OCI-LY7 (cell line): ENCODE measurements at places on chromosomes 16 and 17.

DNA sequence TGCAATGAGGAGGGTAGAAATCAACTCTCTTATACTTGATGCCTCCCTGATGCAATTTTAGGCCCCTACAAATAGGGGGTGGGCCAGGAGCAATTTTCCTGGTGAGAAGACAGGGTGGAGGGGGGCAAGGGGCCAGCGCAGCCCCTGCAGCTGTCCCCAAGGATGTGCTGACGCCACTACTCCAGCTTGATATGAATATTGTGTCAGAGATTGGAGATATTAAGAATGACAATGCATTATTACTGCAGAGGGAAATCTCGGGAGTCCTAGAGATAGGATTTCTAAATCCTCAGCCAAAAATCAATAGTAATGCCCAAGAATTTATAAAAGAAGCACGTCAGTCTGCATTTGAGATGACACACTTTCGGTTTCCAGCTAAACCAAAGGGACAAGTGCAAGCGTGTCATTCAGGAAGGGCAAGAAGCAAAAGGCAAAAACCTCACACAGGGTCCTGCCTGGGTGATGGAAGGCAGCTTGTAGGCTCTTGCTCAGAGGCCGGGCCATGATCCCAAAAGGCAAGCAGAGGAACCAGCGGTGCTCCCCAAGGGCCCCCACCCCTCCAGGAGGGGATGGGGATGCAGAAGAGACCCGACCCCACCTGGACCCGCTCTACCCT, 178.8 kb downstream of the C16orf78 start:
- no peak for DNase-seq

DNA sequence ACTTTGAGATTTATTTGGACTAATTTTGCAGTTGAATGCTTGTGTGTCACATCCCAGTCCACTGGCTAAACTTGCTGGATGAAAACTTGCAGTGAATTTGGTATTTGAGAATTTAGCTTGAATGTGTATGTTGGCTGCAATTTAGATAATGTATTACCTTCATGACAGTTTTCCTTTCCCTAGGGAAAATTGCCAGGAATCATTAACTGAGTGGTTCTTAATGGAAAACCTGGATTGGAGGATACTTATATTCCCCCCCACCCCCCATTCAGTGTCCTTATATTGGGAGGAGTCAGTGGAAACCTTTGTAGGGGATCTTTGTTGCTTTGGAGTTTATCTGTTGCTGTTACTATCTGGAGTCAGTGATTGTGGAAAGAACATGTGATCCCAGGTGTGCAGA, 67.6 kb downstream of the KPNA2 start:
- no peak for DNase-seq

GRCh38 chr17:45311760-45312476, 4.9 kb downstream of the MAP3K14 start:
- DNase-seq, result peak; percentile 86

GRCh38 chr16:23029733-23030420, 119.4 kb downstream of the USP31 start:
- DNase-seq, result no peak

DNA sequence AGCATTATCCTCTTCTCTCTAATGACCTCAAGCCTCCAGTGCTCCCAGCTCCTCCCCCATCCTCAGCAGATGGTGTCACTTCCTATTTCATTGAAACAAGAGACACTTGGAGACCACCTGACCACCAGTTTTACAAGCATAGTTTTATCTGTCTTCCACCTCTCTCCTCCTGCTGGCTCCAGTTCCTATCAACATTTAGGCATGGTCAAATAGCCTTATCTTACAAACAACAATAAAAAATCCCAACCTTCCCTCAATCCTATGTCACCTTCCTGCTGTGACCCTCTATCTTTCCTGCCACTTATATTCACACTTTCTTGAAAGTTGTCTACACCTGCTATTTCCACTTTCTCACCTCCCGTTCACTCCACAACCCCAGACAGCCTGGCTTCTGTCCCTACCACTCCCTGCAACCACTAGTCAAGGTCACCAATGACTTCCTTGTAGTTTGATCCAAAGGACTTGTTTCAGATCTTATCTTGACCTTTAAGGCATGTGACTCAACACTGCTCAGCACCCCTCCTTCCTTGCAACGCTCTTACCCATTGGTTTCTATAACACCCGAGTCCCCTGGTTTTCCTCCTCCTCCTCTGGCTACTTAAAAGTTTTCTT, 4.3 kb upstream of the NTN1 start:
- no peak for DNase-seq

- DNase-seq, result peak; percentile 50
Observed at GRCh38 chr17:8985054-8985701, 19.7 kb upstream of the PIK3R5 start.
